ENCODE measurements at places on chromosomes 5 and 9. TPM values are rescaled to one million over a fixed set of nuclear protein-coding genes. Genes with fewer than 3 reads are reported as not detected.

Gene FAXDC2
- total RNA-seq, result 14.9 TPM

Gene HTR1A
- not detected for total RNA-seq

Gene ENG
- 36.8 TPM for total RNA-seq

Gene PCDHGC4
- total RNA-seq, result 6.0 TPM

Gene ZNF300
- 5.1 TPM for total RNA-seq

Gene PCDHB9
- total RNA-seq, result 0.17 TPM

Gene CDX1
- total RNA-seq, result 0.17 TPM

Gene DAB2IP
- total RNA-seq, result 22.2 TPM

Gene RFK
- 22.3 TPM for total RNA-seq

Gene GDF9
- 0.15 TPM for total RNA-seq

Gene FAM120A
- 153 TPM for total RNA-seq

Gene DMRTA1
- 1.2 TPM for total RNA-seq

Gene F12
- not detected for total RNA-seq

Gene MZB1
- not detected for total RNA-seq

Gene MARCOL
- not detected for total RNA-seq

Gene SLC46A2
- not detected for total RNA-seq

Gene RANBP17
- 0.83 TPM for total RNA-seq

Gene LHX6
- not detected for total RNA-seq

Data from smooth muscle cell of trachea (primary cell).